ENCODE measurements at places on chromosomes 12 and 14.

DNA sequence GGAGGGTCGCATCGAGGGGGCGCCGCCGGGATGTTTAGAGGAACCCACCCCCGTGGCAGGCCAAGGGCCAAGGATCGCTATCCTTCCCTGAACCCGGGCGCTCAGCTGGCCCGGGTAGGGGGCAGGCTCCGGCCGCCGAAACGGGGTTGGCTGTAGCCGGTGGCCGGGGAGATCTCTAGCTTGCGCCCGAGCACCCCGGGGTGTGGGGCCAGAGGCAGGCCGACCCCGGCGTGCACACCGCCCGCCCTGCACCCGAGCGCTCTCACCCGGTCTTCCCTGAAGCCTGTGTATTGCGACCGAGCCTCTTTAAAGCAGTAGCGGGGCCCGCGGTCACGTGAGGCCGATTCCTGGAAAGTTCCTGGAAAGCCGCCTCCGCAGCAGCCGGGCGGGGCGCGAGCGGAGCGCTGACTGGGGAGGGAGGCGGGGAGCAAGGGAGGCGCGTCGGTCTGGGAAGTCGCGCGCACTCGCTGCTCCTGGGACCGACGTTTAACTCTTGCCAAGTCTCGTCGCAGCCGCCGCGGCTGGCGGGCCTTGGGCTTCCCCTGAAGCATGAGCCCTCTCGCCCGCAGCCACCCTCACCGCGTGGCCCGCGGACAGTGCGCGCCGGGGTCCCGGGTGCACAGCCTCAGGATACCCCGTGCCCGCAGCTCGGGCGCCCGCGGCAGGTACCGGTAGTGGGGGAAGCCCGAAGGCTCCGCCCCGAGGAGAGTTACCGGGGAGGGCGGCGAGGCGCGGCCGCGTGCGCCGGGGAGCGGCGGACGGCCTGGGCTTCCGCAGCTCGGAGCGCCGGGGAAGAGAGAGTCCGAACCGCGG, 1.7 kb upstream of the SOCS2 start:
- DNase-seq: peak; percentile 89

- no peak for DNase-seq
Observed at GRCh38 chr12:118946256-118946655, 35.1 kb upstream of the SRRM4 start.

GRCh38 chr12:90226211-90226610, 517.6 kb upstream of the ATP2B1 start:
- no peak for DNase-seq

GRCh38 chr14:96631030-96631429, 128.8 kb downstream of the PAPOLA start:
- no peak for DNase-seq

Measured in breast epithelium (tissue), 4 donors.